ENCODE measurements at places on chromosomes 16 and 17. TPM values are rescaled to one million over a fixed set of nuclear protein-coding genes. Genes with fewer than 3 reads are reported as not detected.

SUMO2 gene
- 282 TPM for total RNA-seq

CCL4L2 gene
- total RNA-seq, result not detected

NT5C3B gene
- total RNA-seq, result 78.8 TPM

CENPT gene
- 35.1 TPM for total RNA-seq

CDH11 gene
- 111 TPM for total RNA-seq

ZNF785 gene
- 5.0 TPM for total RNA-seq

SLC13A2 gene
- not detected for total RNA-seq

GLIS2 gene
- 5.9 TPM for total RNA-seq

TNP2 gene
- not detected for total RNA-seq

CA4 gene
- not detected for total RNA-seq

ITGAL gene
- total RNA-seq, result not detected

MT1A gene
- total RNA-seq, result not detected

DBF4B gene
- 28.6 TPM for total RNA-seq

FBXW10B gene
- total RNA-seq, result 7.2 TPM

HYDIN gene
- total RNA-seq, result 0.12 TPM

GUCY2D gene
- total RNA-seq, result 0.12 TPM

CDH13 gene
- 0.36 TPM for total RNA-seq

NGFR gene
- total RNA-seq, result not detected

PERCC1 gene
- total RNA-seq, result not detected

PRR15L gene
- 6.0 TPM for total RNA-seq

CPNE7 gene
- total RNA-seq, result 49.2 TPM

C16orf92 gene
- not detected for total RNA-seq

EFCAB5 gene
- 0.07 TPM for total RNA-seq

KRTAP4-2 gene
- not detected for total RNA-seq

TCAP gene
- 0.12 TPM for total RNA-seq

MBTPS1 gene
- total RNA-seq, result 56.1 TPM

Data from PC-3 (cell line).